Naive B cell (primary cell): ENCODE measurements at places on chromosomes 7 and 10. TPM values are rescaled to one million over a fixed set of nuclear protein-coding genes. Genes with fewer than 3 reads are reported as not detected.

- H3K4me1 ChIP-seq = peaks cover 17% of the 10 kb centered on the region
- DNase-seq = no peak
- H3K27me3 ChIP-seq = no peaks in the 10 kb centered on the region
- no peak overlapping the region for H3K4me3 ChIP-seq
- H3K27ac ChIP-seq = no peak overlapping the region
- peaks cover 7% of the 10 kb centered on the region for H3K36me3 ChIP-seq
Measured at GRCh38 chr7:77691892-77692491, 4.3 kb upstream of the RSBN1L start.

GRCh38 chr7:19011212-19011611 is 106.2 kb downstream of the TWIST1 start:
- H3K4me3 ChIP-seq = no peak overlapping the region
- H3K27me3 ChIP-seq = peaks cover 5% of the 10 kb centered on the region
- DNase-seq = no peak
- H3K36me3 ChIP-seq = no peaks in the 10 kb centered on the region

Gene GNGT1
- not detected for polyA plus RNA-seq

Gene EN2
- not detected for polyA plus RNA-seq

GRCh38 chr10:105981679-105982078 is 1182.8 kb downstream of the SORCS1 start:
- H3K4me3 ChIP-seq = no peak overlapping the region
- no peaks in the 10 kb centered on the region for H3K27me3 ChIP-seq
- no peak overlapping the region for H3K27ac ChIP-seq
- no peaks in the 10 kb centered on the region for H3K36me3 ChIP-seq
- no peak for DNase-seq
- no peaks in the 10 kb centered on the region for H3K4me1 ChIP-seq

Gene RFC2
- 58.0 TPM for polyA plus RNA-seq

DNA sequence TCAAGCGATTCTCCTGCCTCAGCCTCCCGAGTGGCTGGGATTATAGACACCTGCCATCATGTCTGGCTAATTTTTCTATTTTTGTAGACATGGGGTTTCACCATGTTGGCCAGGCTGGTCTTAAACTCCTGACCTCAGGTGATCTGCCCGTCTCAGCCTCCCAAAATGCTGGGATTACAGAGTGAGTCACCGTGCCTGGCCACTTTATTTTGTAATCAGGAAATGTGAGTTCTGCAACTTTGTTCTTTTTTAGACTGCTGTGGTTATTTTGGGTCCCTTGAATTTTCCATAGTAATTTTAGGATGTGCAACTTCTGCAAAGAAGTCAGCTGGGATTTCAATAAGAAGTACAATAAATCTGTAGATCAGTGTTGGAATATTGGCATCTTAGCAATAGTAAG is 96.8 kb downstream of the CYTH3 start:
- peak overlapping the region; percentile 24 for H3K27ac ChIP-seq
- no peaks in the 10 kb centered on the region for H3K4me1 ChIP-seq
- H3K36me3 ChIP-seq = no peaks in the 10 kb centered on the region
- H3K27me3 ChIP-seq = no peaks in the 10 kb centered on the region

- DNase-seq = no peak
- H3K27me3 ChIP-seq = peaks cover 18% of the 10 kb centered on the region
- H3K4me1 ChIP-seq = no peaks in the 10 kb centered on the region
- no peak overlapping the region for H3K4me3 ChIP-seq
- no peak overlapping the region for H3K27ac ChIP-seq
Measured at GRCh38 chr10:28806951-28807759, 129.8 kb downstream of the BAMBI start.

DNA sequence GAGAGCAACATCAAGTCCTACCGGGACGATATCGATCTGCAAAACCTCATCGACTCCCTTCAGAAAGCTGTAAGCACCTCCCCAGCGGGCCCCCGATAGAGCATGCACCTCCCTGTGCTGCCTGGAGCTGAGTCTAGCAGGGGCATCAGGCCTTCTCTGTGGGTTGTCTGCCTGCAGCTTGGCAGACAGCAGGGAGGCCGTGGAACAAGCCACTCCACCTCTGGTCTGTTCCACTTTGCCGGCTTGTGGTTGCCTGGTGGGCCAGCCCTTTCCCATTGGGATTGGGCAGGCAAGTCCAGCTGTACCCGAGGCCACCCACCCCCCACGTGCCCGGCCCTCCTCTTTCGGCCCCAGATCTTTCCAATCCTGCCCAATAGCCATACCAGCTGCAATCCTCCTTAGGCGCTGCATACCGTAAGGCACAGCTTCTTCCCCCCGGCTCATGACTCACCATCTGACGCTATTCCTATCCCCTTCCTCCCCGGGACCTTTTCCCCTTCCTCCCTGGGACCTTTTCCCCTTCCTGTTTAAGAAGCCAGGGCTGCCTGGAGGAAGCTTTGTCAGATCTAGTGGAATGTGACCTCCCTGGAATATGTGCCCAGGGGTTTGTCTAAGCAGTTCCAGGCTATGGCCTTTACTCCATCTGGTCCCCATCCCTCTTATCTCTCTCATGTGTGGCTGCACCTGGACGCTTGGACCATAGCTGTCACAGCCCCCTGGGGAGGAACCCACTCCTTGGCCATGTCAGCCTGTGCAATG is 28.1 kb upstream of the SH2D4B start:
- peak overlapping the region; percentile 29 for H3K4me3 ChIP-seq
- H3K27ac ChIP-seq = peak overlapping the region; percentile 44
- H3K27me3 ChIP-seq = no peaks in the 10 kb centered on the region
- peaks cover 20% of the 10 kb centered on the region for H3K36me3 ChIP-seq
- H3K4me1 ChIP-seq = peaks cover 14% of the 10 kb centered on the region
- no peak for DNase-seq

Gene CCDC136
- not detected for polyA plus RNA-seq

GRCh38 chr7:75931680-75932079 is 16.7 kb downstream of the POR start:
- H3K27ac ChIP-seq = peak overlapping the region; percentile 44
- H3K36me3 ChIP-seq = peaks cover 10% of the 10 kb centered on the region
- H3K27me3 ChIP-seq = no peaks in the 10 kb centered on the region
- H3K4me3 ChIP-seq = no peak overlapping the region
- DNase-seq = no peak

Gene CHCHD3
- polyA plus RNA-seq = 97.0 TPM

DNA sequence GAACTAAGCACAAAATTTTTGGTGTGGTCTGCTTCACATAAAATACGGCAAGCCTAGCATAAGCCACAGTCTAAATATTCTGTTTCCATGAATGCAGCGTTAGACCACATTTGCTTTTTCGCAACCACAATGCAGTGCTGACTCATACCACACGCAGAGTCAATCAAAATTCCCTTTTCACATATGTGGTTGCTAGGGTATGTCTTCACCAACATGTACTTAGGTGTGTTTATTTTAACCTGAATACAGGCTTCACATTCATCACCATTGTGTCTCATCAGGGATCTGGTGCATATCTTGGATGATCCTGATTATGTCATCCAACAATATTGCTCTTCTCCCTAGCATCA is 90.8 kb downstream of the CHN2 start:
- H3K27ac ChIP-seq = no peak overlapping the region
- peaks cover 6% of the 10 kb centered on the region for H3K27me3 ChIP-seq
- H3K4me3 ChIP-seq = no peak overlapping the region
- no peaks in the 10 kb centered on the region for H3K36me3 ChIP-seq
- no peak for DNase-seq

- peak overlapping the region; percentile 91 for H3K4me3 ChIP-seq
- no peaks in the 10 kb centered on the region for H3K36me3 ChIP-seq
- H3K27ac ChIP-seq = peak overlapping the region; percentile 55
- peaks cover 54% of the 10 kb centered on the region for H3K27me3 ChIP-seq
Measured at GRCh38 chr7:120856621-120857352, 1.2 kb downstream of the TSPAN12 start.

DNA sequence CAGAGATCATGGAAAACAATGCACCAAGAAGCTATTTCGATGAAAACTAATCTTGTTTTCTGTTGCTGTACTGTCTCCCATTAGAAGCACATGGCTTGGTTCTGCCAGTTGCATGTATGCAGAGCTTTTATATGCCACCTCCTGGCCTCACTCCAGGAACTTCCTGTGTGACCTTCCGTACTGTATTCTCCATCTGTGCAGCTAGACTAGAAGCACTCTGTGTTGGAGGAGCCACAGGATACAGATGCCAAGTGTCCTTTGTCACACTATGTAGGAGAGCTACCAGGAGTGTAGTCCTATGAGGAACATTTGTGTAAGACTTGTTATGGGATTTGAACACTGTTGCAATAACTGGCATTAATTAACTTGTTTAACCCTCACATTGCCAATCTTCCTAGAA is 503.5 kb upstream of the TPK1 start:
- no peaks in the 10 kb centered on the region for H3K4me1 ChIP-seq
- no peaks in the 10 kb centered on the region for H3K36me3 ChIP-seq
- H3K27ac ChIP-seq = no peak overlapping the region

- H3K27me3 ChIP-seq = peaks cover 15% of the 10 kb centered on the region
- no peak for DNase-seq
- H3K4me1 ChIP-seq = peaks cover 9% of the 10 kb centered on the region
Measured at GRCh38 chr7:65239324-65239706, 134.3 kb upstream of the ZNF92 start.

GRCh38 chr10:97805949-97806348 is 34.1 kb upstream of the SFRP5 start:
- no peak overlapping the region for H3K4me3 ChIP-seq
- H3K27me3 ChIP-seq = peaks cover 29% of the 10 kb centered on the region
- no peak for DNase-seq

Gene TMEM178B
- not detected for polyA plus RNA-seq
